ENCODE measurements at places on chromosomes 1 and 21.

DNA sequence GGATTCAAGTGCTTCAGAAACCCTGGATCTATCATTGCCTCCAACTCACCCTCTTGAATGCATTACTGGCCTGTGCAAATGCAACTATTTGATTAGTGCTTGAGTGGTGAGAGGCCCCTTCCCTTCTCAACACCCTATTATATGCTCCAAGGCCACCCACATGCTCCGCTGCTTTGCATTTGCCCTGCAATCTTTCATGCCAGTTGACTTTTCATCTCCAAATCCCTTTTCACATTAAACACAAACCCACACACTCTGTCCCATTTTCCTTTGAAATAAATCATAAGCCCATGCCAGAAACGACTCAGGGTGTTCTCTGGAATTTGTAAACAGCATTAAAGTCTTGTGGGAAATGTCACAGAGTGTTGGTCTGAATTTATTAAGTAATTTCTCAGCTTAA is 78.9 kb upstream of the CTTNBP2NL start:
- no peak for DNase-seq

GRCh38 chr21:23861911-23862504 is 1745.3 kb downstream of the MRPL39 start:
- no peak for DNase-seq

DNA sequence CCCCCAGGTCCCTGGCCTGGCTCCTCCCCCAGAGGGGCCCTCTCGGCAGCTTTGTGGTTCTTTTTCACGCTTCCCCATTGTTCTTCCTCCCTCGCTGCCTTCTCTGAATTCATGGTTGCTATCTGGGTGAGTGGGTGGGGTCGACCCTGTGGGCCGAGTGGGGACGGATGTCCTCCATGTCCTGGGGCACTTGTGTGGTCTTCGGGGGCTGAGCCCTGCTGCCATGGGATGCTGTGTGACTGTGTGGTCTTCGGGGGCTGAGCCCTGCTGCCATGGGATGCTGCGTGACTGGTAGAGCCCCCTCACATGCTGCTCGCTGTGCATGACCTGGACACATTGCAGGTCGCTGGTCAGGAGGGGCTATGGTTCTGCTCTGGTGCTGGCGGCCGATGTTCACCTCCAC is 21.6 kb upstream of the DIP2A start:
- no peak for DNase-seq

GRCh38 chr1:165851034-165851658 is 23.7 kb downstream of the UCK2 start:
- no peak for DNase-seq

DNA sequence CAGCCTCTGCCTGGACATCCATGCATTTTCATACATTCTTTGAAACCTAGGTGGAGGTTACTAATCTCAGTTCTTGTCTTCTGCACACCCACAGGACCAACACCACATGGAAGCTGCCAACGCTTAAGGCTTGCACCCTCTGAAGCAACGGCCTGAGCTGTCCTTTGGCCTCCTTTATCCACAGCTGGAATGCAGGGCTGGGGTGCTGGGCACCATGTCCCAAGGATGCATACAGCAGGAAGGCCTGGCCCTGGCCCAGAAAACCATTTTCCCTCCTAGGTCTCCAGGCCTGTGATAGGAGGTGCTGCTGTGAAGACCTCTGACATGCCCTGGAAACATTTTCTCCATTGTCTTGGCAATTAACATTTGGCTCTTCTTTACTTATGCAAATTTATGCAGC is 1168.6 kb downstream of the KCNT2 start:
- DNase-seq, result no peak

DNA sequence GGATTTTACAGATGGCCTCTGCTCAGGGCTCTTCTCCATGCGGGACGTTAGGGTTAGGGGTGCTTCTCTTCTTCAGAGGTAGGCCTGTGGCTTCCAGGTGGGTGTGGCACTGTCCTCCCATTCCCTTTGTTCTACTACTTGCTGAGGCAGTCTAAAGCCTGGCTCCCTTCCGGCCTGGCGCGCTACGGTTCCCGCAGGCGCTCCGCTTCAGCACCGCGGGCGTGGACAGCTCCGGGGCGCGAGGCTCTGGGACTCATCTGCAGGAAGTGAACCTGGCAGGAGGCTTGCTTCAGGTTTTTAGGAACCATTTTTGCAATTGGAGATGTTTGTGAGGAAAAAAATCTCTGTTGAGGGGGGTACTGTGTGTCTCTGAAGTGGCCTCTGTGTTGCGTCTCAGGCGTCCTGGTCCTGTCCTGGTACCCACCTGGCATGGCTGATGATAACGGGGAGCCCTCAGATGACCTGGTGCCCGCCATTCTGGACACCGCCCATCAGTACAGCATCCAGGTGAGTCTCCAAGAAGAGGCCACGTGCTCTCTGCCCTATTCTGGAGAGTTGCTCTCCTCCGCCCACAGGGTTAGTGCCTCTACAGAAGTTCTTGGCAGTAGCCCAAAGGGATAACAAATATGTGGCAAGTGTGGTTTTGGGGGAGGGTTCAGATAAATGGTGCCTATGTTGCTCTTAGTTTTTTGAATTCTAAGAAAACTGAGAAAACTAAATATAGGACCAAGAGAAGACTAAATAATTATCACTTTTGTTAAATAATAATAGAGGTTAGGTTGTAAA is 1.9 kb downstream of the MANEAL start:
- DNase-seq, result peak; percentile 28

DNA sequence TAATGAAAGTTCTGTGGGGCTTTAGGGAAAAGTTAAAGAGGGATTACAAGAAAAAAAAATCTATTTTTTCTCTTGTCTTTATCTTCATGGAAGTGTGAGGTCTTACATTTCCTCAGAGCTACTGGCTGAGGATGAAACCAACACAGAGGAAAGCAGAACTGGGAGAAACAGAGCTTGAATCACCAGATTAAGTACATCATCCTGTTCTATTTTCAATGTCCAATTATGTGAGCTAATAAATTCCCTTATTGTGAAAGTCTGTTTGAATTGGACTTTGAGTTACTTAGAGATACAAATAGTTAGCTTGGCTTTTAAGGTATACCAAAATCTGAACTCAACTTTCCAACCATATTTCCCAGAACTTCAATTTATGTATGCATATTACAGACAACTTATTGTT is 69.2 kb downstream of the LPGAT1 start:
- no peak for DNase-seq

DNA sequence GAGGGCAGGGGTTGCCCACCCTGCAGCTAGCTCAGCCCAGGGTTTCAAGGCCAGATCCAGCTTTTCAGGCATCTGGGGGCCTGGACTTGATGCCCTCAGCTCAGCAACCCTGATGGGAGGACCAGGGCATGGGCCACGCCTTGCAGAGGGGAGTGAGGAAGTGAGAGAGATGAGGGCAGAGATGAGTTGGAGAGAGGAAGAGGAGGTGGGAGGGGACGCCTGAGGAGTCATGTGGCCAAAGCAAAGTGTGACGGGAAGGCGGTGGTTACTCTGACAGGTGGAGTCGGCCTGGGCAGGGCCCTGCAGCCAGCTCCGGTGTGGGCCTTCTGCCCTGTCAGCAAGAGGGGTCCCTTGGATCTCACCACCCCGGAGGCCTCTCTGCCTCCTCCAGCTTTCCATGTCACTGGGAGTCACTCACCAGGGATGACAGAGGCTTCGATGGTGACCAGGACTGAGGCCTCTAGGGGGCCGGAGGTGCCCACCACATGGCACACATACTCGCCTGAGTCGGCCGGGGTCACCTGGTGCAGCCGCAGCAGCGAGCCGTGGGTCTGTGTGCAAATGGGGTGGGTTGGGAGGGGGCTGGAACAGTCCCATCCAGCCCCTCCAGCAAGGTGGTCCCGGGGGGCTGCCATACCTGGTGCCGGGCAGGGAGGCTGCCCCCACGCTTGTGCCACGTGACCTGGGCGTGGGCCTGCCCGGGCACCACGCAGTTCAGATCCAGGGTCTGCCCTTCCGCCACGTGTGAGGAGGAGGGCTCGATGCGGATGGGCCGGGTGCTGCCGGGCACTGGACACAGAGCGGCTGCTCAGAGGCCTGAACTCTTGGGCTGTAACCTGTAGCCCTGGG is 40.4 kb downstream of the LDLRAD2 start:
- no peak for DNase-seq

Data from activated CD4-positive, alpha-beta T cell treated with anti-CD3 and anti-CD28 coated beads, Interleukin-2, amount 50 U/mL, for 1 hour (primary cell).